Myocyte (in vitro differentiated cells): ENCODE measurements at places on chromosomes 2 and 18. TPM values are rescaled to one million over a fixed set of nuclear protein-coding genes. Genes with fewer than 3 reads are reported as not detected.

- DNase-seq = no peak
Measured at GRCh38 chr2:45293182-45293581, 283.9 kb upstream of the SIX2 start.

GRCh38 chr2:191678437-191679100 is 633 bp downstream of the NABP1 start:
- peak; percentile 69 for DNase-seq

GRCh38 chr2:24307961-24308360 is 52.4 kb downstream of the ITSN2 start:
- no peak for DNase-seq

DNA sequence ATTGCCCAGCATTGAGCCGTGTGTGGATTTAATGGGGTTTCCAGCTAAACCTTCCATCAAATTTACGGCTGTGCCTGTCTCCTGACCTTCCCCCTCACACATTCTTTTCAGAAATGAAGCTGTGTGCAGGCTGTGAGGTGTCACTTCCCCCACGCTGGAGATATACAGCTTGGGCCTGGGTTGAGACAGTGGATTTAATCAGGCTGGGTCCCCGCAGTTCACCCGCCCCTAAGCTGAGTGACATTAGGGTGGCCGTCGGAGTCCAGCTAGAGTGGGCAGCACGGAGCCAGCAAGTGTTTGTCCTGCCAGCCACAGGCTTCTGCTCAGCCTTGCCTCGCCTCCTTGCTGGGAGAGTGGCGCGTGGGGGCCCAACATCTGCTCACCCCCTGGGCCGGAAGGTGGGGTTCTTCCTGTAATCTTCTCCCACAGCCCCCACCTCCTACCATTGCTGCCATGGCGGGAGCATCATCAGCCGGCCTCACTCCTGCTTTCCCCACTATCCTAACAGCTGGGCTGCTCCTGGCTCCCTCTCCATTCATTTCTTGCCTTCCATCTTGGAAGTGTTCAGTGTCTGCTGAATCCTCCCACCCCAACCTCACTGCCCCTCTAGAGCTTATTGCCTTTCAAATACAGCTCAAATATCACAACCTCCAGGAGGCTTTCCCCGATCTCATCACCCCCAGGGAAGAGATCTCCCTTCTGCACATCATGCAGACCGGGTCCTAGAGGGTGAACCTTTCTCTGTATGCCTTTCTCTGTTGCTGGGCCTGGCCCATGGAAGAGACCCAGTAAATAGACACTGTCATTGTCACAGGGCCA is 149.0 kb downstream of the GLI2 start:
- no peak for DNase-seq

DNA sequence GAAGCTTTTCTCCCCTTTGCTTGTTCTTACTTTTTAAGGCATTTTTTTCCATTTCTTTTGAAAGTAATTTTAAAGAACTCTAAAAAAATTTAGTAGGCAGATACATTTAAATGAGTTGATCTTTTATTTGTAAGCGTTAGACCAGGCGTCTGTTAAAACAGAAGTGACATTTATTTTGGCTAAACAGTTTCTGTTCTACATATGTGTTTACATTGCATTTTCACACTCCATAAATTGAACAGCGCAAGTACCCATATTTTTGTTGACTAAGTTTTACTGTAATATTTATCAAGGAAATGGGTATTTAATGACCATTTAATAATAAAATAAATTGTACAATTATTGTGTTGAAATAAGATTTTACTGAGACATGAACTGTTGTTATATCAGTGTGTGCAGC is 21.9 kb downstream of the PPM1B start:
- no peak for DNase-seq

- DNase-seq = no peak
Measured at GRCh38 chr2:107663632-107664031, 163.1 kb upstream of the RGPD4 start.

GRCh38 chr2:102055346-102055990 is 63.7 kb downstream of the IL1R2 start:
- DNase-seq = no peak

GRCh38 chr2:103005393-103005792 is 243.6 kb downstream of the TMEM182 start:
- no peak for DNase-seq

DNA sequence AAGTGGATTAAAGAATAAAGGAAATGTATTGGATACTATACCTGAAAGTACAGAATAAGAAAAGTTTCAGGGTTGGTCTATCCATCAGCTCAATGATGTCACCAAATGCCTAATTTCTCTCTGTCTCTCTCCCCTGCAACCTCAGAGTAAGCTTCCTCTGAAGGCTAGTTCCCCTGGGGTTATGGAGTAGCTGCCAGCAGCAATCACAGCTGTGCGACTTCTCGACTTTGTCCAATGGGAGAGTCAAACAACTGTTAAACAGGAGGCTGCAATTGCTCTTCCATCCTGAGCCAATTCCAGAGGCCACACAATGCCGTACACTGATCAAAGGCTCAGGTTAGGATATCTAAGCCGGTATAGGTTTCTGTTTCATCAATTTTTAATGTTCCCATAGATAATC is 95.3 kb upstream of the FANCL start:
- DNase-seq = peak; percentile 62

DNA sequence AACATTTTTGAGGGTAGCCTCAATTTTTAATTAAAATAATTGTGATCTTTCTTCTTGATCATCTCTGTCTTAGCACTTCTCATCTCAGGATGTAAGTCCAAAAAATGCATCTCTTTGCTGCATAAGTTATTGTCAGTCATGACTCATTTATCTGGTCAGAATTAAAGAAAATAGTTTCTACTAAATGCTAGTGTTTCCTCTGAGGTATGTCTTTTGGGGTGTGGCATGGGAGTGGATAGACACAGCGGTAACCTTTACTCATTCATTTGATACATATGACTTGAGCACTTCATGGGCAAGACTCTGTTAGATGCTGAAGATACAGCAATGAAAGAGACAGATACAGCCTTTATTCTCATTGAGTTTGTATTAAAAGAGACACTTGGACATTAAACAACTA is 284.7 kb downstream of the IRS1 start:
- DNase-seq = no peak

- no peak for DNase-seq
Measured at GRCh38 chr2:222108497-222108896, 190.3 kb downstream of the PAX3 start.

DNA sequence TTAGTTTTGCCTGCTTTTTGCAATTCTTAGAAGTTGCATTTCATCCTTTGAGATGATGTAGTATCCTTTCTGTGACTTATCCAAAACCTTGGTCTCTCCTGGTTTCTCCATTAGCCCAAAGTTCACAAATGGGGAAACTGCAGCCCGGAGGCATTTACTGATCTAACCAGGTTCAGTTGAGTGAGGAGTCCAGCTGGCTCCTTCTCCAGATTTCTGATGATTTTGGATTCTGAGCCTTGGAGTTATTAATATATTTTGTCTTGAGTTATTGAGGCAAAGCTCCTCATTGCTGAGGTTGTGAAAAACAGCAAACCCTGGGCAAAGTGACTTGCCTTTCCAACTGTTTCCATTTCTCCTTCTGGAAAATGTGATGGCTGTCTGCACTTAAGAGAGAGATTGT is 1.7 kb downstream of the SLC1A4 start:
- no peak for DNase-seq

- DNase-seq = peak; percentile 20
Measured at GRCh38 chr2:46365913-46366667, 68.9 kb downstream of the EPAS1 start.

DNA sequence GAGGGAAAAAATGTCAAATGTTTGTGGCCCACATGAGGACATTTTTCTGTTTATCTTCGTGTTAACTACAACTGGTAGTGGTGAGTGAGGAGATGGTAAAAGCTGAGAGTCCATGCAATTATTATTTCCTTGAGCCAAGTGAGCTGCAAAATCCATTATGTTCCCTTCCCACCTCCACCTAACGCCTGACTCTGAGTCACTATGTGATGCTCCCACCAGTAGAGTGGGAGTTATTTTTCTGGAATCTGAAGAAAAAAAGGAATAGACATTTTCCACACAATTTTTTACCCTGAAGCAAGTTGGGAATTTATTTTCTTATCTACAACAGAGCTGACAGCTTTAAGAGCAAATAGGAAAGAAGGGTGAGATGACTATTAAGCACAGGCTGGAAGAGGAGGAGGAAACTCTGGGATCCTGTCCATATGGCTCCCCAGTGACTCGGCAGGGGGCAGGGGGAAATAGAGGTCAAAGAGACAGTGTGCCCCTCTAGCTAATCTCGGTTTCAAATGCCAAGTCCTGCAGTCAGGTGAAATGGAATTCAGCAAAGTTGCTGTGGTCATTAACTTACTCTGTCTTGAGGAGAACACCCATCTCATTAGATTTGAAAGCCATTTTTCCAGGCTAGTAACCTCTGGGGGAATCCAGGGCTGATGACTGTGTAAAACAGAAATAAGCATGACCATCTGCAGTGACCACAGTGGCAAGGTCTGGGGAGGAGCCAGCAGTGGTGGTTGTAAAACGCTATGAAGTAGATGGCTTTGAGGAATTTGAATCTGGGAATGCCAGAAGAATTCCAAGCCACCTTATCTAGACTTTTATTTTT is 463.9 kb downstream of the STK39 start:
- DNase-seq = peak; percentile 64

DNA sequence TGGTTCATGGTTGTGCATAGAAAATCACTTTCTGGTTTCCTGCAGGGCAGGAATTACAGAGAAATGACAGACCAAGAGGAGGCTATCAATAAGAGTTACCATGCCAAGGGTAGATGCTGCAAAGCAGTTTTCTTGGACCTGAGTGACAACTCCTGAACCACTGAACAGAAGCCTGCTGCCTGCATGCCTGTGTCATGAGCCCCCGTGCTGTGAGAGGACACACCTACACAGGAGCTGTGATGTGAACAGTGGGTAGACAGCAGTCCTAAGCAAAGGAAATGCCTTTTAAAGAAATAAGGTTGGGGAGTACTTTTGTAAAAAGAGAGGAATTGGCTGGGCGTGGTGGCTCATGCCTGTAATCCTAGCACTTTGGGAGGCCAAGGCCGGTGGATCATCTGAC is 54.2 kb upstream of the CREB1 start:
- no peak for DNase-seq

Gene MOCOS
- 4.8 and 5.4 TPM in 2 replicates for total RNA-seq

Gene IL1R1
- 12.9 and 13.9 TPM in 2 replicates for total RNA-seq

Gene DYNC1I2
- total RNA-seq = 141 and 164 TPM in 2 replicates

Gene IL36B
- not detected in 2 replicates for total RNA-seq

Gene RAPH1
- 31.3 and 41.3 TPM in 2 replicates for total RNA-seq

Gene UGT1A5
- not detected in 2 replicates for total RNA-seq

Gene BOLL
- total RNA-seq = 0.16 and 2.4 TPM in 2 replicates

Gene NPAS2
- 4.9 and 10.2 TPM in 2 replicates for total RNA-seq

Gene AGXT
- not detected in 2 replicates for total RNA-seq

Gene DSG4
- not detected in 2 replicates for total RNA-seq
